ENCODE measurements at places on chromosomes 7 and 10. TPM values are rescaled to one million over a fixed set of nuclear protein-coding genes. Genes with fewer than 3 reads are reported as not detected.

DENND2A gene
- not detected for total RNA-seq

CFAP46 gene
- total RNA-seq, result 0.53 TPM

CRYGN gene
- not detected for total RNA-seq

- no peak for DNase-seq
These were observed 16.8 kb upstream of the NDST2 start for GRCh38 chr10:73828161-73828560.

DNA sequence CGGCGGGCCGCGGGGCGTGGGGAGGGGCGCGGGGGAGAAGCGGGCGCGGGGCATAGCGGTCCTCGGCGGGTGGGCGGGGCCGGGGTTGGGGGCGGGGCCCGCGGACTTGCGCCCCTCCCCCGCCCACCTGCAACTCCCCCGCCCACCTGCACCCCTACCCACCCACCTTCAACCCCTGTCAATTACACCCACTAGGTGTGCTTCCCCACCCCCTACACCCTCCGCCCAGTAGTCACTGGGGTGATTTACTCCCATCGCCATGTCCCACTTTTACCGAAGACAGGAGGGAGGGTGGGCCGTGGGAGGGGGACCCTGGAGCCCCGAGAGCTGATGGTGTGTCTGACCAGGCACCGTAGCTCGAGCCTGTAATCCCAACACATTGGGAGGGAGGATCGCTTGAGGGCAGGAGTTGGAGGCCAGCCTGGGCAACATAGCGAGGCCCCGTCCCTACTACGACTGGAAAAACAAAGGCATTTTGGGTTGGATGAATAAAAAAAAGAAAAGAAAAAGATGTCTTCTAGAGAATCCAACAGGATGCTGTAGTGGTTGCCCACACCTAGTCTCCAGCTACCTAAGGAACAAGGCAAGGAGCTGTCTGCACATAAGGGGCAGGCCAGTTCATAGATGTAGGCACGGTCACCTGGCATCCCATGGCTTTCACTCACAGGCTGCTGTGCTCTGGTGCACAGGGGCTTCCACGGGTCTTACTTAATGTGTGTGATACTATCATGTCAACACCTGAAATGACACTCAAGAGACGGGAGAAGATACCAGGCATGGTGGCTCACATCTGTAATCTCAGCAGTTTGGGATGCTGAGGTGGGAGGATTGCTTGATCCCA, 761 bp downstream of the KCTD7 start:
- peak; percentile 11 for DNase-seq

DNA sequence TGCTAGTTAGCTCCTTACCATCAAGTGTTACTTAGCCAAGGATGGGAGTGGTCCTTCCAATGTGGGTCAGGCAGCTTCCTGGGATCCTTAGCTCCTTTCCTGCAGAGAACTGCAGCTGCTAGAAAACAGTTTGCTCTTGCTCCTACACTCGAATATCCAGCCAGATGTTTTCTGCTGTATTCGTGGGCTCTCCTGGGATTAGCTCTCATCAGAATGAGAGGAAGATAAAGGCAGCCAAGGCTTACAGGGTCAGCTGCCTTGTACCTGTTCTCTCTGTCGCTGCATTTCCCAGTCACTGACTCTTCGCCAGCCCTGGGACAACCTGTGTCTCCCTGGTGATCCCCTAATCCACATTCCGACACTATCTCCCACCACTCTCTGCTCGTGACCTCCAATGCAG, 29.0 kb downstream of the NEUROD6 start:
- DNase-seq, result no peak

DNA sequence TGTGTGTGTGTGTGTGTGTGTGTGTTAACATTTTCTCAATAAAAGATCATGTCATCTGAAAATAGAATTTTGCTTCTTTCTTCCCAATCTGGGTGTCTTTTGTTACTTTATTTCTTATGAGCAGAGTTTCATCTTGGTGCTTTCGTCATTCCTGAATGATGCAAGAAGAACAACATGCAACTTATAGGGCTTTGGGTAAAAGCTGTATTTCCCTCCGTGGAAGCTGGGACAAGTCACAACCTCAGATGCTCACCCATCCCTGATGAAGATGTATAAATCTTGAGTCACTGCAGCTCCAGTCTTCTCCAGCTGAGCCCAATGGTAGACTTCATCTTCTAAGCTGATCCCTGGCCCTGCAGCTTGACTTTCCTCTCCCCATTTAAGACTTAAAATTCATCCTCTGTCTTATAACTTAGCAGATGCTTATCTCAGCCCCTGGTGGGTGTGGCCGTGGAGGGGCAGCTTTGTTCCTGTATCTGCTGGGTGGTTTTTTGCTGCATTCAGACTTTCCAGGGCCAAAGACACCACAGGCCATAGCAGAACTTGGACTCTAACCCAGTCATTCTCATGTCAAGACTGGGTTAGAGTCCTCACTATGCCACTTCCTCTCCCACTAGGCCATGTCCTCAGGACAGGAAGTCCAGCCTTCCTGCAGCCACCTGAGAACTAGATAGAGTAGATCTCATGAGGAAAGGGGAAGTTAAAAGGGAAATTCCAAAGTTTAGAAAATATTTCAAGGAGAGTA, 356.4 kb downstream of the TNS3 start:
- no peak for DNase-seq

GRCh38 chr10:96289218-96289910, 14.9 kb upstream of the DNTT start:
- DNase-seq, result no peak

GRCh38 chr7:55493408-55493807, 78.9 kb downstream of the VOPP1 start:
- DNase-seq, result no peak

DNA sequence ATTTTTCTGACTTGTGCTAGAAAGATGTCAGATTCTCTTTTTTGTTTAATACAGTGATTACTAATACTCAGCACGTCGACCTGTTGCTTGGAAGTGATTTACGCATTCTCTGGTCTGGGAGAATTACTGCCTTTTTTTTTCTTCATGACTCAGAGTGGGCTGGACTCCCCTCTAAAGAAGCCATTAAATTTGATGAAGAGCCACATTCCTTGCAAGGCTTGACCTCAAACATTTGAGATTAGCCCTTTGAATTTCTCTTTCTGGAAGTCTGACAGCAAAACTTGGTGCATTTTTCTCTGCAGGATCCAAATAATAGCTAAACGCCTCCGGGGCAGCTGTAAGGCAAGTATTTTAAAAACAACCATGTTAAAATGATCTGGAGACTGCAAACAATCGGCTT, 171.6 kb downstream of the GALNT17 start:
- DNase-seq, result no peak

DNA sequence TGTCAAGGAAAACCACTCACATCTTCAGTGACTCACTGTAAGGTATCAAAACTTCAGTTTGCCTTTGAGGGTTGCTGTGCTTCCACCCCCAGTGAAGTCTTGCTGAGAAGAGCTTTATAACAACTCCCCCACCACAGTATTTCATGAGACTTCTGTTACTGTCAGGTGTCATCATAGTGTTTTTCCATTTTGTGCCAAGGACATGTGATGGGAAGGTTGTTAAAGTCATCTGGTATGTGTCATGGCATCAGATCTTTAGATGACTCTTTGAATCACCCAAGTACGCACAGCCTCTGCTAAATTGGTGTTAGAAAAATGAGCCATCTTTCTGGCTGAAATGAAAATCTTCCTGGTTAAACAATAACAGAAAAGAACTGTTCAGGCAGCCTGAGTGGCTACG, 115.0 kb upstream of the CCDC6 start:
- DNase-seq, result no peak

- DNase-seq, result no peak
These were observed 80.8 kb upstream of the LEP start for GRCh38 chr7:128160296-128160695.

GRCh38 chr10:132445516-132446194, 48.7 kb downstream of the PWWP2B start:
- no peak for DNase-seq

DNA sequence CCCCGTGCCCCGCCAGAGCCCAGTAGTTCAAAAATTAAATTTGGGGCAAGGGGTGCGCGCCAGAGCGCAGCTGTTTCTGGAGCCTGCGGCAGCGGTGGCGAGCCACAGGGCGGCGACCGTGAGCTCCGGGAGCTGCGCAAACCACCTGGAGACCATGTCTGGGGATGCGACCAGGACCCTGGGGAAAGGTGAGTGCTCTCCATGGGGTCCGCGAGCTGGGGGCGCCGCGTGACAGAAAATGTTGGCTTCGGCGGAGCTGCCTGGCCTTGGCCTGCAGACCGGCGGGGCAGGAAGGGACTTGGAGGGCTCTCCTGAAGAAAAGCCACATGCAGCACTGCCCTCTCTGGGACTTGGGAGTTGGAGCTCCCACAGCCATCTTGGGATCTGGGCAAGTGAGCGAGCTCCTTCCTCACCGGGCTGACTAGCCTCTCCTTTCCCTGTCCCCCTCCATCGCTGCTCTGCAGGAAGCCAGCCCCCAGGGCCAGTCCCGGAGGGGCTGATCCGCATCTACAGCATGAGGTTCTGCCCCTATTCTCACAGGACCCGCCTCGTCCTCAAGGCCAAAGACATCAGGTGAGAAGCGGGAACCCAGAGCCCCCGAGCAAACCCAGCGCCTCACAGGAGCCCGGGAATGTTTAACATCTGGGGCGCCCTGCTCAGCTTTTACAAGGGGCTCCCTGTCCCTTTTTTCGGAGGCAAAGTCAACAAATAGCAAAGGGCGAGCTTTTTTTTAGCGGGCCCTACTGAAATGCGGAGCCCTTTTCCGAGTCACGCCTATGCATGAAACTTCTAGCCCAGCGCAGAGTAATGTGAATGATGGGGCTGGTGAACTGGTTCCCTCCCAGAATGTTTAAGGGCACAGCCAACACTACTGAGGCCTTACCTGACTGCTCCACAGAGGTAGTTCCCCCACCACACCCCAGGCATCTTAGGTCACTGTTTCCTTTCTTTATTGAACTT, 6.1 kb downstream of the GSTO2 start:
- DNase-seq, result peak; percentile 47

DNA sequence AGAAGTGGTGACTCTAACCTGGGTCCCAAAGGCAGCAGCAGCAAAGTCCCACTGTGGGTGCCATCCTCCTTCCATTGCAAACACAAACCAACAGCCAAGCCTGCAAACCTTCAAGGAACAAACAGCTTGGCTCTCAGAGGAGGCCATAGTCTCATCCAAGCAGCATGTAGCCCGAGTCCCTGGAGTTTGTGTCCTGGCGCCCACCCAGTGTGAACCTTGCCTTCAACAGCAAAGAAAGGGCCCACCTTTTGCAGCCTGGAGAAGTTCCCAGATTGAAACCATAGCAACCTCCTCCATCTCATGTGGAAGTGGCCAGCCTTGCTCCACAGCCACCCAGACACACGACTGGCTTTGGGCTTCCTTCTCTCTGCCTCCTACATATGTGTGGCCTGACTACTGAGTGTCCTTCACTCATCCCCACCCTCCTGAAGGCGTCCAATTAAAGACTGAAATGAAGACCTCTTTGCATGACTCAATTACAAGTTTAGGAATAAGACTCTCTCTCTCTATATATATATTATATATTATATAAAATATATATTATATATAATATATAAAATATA, 106.1 kb downstream of the C10orf90 start:
- DNase-seq, result no peak

DNA sequence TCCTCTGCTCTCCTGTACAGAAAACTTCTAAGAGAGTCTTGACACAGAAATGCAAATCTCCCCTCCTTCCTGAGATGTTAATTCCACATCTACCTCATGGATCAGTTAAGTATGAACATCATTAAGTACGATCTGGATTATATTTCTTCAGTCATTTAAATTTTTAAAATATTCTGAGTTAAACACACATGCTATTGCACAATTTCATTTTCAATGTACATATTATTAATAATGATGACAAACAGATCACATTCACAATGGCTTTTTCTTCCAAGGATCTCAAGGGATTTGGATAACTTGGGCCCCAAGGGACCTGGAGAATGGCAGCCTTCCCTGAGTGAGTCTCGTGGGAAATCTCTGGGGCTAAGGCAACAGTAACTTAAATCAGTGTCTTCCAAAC, 16.2 kb downstream of the BEND7 start:
- no peak for DNase-seq

Measured in activated T-cell treated with anti-CD3 and anti-CD28 coated beads, Interleukin-2, amount 50 U/mL, for 4 hours (primary cell).